ENCODE measurements at places on chromosomes 16 and 17. TPM values are rescaled to one million over a fixed set of nuclear protein-coding genes. Genes with fewer than 3 reads are reported as not detected.

Gene KRTAP2-1
- total RNA-seq = not detected

DNA sequence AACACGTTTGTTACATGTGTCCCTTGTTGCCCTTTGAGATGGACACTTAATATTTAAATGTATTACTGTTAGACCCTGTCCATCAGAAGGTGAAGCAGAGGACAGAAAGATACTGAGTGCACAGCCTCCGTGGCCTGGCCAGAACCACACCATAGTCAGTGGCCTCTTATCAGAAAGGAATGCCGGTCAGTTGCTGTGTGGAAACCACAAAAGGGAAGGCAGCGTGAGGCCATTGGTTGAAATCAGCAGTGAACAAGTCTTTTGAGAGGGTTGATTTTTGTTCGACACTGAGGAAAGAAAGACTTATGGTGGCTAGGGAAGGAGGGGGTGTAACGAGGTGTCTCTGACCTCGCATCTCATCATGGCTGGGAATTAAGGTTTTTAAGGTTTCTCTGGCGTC lies 85.4 kb upstream of the CLEC18A start:
- no peak for DNase-seq

DNA sequence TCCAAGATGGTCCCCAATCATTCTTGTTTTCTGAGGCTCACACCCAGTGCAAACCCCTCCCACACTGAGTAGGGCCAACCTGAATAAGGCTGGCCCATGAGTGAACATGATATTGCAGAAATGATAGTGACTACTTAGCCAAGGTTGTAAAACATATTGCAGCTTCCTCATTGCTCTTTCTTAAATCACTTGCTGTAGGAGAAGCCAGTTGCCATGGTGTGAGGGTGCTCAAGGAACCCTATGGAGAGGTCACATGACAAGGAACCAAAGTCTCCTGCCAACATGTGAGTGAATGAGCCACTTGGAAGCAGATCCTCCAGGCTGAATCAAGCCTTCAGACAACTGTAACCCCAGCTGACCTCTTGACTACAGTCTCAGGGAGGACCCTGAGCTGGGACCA lies 191.4 kb downstream of the RGS9 start:
- DNase-seq = no peak

DNA sequence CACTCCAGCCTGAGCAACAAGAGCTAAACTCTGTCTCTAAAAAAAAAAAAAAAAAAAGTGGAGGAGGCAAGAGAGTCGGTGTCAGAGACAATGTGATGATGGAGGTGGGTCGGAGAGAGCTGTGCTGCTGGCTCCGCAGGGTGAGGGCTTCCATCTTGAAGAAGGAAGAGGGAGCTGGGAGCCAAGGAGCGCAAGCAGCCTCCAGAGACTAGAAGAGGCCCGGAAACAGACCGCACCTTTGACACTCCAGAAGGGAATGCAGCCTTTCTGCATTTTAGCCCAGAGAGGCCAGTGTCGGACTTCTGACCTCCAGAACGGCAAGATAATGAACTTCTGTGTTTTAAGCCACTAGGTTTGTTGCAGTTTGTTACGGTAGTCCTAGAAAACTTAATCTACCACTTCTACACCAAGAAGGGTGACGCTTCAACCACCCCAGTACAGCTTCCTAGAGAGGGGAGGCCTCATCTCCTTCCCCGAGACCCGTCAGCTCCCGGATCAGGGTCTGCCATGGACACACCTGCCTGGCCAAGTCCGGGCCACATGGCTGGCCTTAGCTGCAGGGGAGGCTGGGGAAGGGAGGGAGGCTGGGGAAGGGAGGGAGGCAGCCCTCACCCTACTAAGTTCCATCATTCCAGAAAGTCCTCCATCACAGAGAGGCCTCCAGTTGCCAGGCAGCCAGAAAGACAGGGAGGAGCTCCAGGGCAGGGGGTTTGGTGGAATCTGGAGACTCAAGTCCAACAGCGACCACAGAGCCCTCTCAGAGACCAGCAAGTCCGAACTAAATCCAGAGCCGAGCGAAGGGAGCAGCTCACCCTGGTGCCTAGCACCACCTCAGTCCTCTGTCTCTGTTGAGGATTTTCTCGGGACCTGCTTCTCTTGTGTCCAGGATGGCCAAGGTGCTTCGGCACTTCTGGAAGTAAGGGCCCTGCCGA lies 13.2 kb upstream of the RBFOX3 start:
- no peak for DNase-seq

GRCh38 chr16:2512735-2513404 lies 882 bp upstream of the ATP6V0C start:
- DNase-seq = peak; percentile 66

DNA sequence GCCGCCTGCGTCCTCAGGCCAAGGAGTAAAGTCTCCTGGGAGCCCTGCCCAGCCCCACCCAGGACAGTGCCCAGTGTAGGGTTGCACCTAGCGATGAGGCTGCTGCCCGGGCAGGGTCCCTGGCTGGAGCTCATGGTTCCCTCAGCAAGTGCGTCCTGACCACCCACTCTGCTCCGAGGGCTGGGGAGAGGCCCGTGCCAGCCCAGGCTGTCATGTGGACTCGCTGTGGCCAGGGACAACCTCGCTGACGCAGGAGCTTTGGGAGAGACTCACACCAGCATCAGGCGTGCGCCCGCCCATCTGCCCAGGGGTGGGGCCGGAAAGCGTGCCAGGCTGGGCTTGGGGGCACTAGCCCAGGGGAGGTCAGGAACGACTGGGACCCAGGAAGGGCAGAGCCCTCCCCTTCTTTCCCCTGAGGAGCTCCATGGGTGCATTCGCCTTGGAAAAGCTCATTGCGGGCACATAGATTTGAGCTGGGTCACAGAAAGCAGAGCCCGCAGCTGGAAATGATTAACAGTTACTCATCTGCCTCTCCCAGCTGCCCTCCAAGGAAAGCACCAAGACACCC lies 19.7 kb downstream of the DPEP1 start:
- no peak for DNase-seq

GRCh38 chr17:43169561-43170139 lies 1.4 kb upstream of the NBR1 start:
- peak; percentile 57 for DNase-seq

Data from natural killer cell (primary cell).